SJCRH30 (cell line): ENCODE measurements at places on chromosomes 12 and 14. TPM values are rescaled to one million over a fixed set of nuclear protein-coding genes. Genes with fewer than 3 reads are reported as not detected.

GAS2L3 gene
- 50.7 and 54.6 TPM in 2 replicates for total RNA-seq

FOXM1 gene
- 107 and 111 TPM in 2 replicates for total RNA-seq

PTGER2 gene
- 0.36 and 0.43 TPM in 2 replicates for total RNA-seq

JAG2 gene
- total RNA-seq, result 24.7 and 28.1 TPM in 2 replicates

SELPLG gene
- total RNA-seq, result 0.15 and 0.32 TPM in 2 replicates

KRT71 gene
- not detected in 2 replicates for total RNA-seq

EPYC gene
- total RNA-seq, result not detected in 2 replicates

CCDC85C gene
- total RNA-seq, result 12.2 and 12.9 TPM in 2 replicates

CRY1 gene
- total RNA-seq, result 30.7 and 38.0 TPM in 2 replicates

CCDC92 gene
- total RNA-seq, result 7.6 and 7.7 TPM in 2 replicates

GNB3 gene
- total RNA-seq, result 2.2 and 3.2 TPM in 2 replicates

RGS6 gene
- total RNA-seq, result not detected in 2 replicates

ZC2HC1C gene
- not detected in 2 replicates for total RNA-seq

HSPA2 gene
- total RNA-seq, result 1.8 and 1.9 TPM in 2 replicates

FBXL14 gene
- total RNA-seq, result 15.0 and 16.3 TPM in 2 replicates
